Left ventricle myocardium superior (tissue), 1 donor: ENCODE measurements at places on chromosomes 4 and X. TPM values are rescaled to one million over a fixed set of nuclear protein-coding genes. Genes with fewer than 3 reads are reported as not detected.

EREG gene
- total RNA-seq, result 3.2 TPM

GAGE12J gene
- total RNA-seq, result not detected

GLOD5 gene
- not detected for total RNA-seq

MAGEA2B gene
- not detected for total RNA-seq

ELOVL6 gene
- 1.0 TPM for total RNA-seq

NAT8L gene
- total RNA-seq, result 0.82 TPM

IQCM gene
- not detected for total RNA-seq

MSMO1 gene
- total RNA-seq, result 6.9 TPM

TMEM192 gene
- total RNA-seq, result 17.8 TPM

TMSB15A gene
- total RNA-seq, result not detected

TNMD gene
- not detected for total RNA-seq

GRCh38 chr4:19910861-19911525 is 340.7 kb upstream of the SLIT2 start:
- no peak for DNase-seq

DNA sequence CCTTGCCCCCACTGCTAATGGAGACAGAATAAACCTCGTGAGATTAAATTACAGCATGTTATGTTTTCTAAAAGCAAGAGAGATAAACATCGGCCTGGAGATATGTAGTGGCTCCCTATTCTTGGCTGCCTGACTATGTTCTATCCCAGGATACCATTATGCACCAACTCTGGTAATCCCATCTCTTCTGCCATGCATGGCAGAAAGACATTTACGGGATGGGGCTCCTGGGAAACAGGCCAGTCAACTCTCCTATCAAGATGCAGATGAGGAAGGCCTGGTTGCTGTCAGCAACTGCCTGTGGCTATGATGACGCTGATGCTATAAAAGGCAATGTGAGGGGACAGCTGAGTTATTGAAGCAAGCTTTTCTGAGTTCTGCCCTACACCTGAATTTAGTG is 166.2 kb upstream of the VCX3A start:
- DNase-seq, result no peak

DNA sequence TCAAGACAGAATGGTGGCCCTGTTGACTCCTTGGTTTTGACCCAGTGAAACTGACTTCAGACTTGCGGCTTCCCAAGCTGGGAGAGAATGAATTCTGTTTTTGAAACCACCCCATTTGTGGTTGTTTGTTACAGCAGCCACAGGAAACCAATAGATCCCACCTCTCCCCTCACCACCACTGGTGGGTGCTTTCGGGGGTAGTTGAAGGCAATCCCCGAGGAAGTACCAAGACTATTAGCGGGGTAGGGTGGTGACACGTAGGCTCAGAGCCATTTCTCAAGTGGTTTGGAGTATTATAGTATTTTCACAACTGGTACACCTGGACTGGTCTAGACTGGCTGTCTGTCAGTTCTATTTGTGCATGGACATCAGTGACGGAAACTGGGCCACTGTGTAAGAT is 189.1 kb upstream of the RBPJ start:
- DNase-seq, result no peak

DNA sequence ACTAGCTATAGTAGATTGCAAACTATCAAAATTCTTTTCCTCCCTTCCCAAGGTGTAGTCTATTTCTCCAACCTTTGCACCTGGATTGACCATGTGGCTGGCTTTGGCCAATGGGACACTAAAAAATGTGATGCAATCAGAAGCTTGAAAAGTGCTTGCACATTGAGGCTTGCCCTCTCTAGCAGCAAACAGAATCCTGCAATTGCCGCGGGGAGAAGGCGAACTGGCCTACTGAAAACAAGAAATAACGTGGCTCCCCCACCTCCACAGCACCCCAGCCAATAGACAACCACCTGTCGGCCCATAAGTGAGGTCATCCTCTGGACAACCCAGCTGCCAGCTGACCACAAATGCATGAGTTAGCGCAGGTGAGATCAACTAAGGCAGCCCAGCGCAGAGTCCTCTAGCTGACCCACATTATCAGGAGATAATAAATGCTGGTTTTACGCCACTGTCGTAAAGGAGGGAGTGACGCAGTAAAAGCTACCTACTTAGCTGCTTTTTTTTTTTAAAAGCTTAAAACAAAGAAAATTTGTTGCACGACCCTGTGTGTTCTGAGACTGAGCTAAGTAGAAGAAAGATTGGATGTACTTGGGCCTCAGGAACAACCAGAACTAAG is 95.2 kb downstream of the GK start:
- no peak for DNase-seq

DNA sequence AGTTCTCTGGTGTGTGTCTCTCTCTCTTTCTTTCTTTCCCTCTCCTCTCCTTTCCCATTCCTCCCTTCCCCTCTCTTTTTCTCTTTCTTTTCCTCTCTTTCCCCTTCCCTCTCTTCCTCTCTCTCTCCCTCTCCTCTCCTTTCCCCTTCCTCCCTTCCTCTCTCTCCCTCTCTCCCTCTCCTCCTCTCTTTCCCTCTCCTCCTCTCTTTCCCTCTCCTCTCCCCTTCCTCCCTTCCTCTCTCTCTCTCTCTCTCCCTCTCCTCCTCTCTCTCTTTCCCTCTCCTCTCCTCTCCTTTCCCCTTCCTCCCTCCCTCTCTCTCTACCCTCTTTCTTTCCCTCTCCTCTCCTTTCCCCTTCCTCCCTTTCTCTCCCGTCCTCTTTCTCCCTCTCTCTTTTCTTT is 12.4 kb upstream of the EOLA1 start:
- no peak for DNase-seq

DNA sequence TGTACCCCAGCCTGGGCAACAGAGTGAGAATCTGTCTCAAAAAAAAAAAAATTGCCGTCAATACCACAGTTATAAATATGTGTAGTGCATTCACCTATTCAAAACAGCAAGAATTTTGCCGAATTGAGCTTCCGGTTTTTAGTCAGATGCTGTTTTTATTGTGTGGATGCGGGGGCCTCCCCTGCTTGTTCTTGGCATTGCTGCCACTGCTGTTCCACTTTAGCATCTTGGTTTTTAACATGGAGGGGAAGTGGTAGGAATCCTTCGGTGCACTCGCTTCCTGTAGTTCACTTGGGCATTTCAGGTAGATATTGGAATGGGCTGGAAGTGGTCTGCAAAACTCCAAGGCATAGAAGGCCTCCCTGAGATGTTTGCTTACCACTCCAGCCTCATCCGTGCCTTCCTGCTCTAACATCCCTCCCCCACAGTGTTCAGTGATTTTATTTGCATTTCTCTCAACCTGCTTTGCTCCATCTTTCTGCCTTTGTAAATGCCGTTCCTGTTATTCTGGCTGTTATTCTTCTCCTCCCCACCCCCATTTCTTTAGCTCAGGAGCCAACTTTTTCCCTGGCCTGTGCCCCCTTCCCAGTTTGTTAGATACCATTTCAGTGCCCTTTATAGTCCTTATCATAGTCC is 25.5 kb downstream of the MOB1B start:
- no peak for DNase-seq

DNA sequence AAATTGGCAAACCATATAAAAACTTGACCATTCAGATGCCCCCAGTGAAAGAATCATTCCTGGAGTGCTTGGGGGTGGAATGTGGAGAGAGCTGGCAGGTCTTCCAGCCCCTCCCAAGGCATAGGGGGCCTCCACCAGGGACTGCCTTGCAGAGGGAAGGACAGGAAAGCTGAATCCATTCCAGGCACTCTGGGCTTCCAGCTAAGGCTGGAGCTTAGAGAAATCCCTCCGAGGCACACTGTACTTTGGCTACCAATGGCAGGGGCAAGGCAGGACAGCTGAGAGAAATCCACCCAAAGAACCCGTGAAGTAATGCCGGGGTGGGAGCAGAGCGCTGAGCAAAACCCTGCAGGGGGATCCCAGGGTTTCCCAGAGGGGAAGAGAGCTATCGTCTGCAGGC is 4.0 kb downstream of the CENPU start:
- DNase-seq, result no peak

- no peak for DNase-seq
Observed at GRCh38 chrX:87961471-87961870, 443.9 kb downstream of the KLHL4 start.

DNA sequence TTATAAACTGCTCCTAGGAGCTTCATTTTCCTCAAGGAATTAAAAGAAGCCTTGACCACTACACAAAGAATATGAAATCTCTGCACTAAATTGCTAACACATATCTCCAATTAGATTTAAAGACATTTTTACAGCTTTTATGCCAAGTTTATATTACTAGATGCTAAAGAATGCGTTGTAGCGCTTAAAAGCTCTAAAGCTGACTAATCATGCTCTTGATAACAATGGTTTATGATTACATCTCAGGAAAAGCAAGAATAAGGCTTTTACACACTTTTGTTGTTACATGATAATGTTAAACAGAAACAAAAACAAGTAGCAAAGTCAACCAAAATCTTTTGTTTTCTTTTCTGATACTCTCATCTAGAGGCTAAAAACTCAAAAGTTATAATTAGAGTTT is 44.7 kb downstream of the SLC10A7 start:
- DNase-seq, result no peak

DNA sequence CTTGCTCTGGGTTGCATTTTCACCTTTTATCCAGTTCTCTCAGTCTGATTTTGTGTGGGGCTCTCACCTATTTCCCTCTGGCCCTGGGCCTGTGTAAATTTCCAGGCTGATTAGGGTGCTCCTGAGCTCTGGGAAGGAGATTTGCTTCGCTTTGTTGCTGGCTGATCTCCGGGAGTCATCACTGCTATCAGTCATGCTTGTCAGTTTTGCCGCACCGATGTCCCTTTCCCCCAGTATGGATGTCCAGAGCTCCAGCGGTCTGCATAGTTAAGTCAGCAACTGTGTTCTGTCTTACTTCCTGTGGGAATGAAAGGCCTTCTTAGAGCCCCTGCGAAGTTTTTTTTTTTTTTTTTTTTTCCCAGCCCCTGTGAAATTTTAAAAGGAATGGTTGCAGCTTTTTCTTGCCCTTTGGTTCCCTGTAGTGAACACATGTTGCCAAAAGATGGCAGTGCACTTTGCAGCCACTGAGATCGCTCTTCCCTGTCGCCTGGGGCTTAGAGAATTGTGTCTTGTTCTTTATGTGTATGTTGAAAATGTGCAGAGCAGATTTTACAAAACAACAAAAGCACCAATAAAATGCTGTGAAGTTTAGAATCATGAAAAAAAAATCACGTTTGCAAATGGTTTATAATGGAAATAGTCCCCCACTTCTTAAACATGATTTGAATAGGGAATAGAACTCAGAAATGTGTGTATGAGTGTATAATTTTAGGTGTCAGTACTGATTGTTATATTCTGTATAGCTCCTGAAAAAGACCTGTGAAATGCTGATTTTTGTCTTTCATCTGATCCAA is 109.1 kb upstream of the SLC4A4 start:
- DNase-seq, result no peak

DNA sequence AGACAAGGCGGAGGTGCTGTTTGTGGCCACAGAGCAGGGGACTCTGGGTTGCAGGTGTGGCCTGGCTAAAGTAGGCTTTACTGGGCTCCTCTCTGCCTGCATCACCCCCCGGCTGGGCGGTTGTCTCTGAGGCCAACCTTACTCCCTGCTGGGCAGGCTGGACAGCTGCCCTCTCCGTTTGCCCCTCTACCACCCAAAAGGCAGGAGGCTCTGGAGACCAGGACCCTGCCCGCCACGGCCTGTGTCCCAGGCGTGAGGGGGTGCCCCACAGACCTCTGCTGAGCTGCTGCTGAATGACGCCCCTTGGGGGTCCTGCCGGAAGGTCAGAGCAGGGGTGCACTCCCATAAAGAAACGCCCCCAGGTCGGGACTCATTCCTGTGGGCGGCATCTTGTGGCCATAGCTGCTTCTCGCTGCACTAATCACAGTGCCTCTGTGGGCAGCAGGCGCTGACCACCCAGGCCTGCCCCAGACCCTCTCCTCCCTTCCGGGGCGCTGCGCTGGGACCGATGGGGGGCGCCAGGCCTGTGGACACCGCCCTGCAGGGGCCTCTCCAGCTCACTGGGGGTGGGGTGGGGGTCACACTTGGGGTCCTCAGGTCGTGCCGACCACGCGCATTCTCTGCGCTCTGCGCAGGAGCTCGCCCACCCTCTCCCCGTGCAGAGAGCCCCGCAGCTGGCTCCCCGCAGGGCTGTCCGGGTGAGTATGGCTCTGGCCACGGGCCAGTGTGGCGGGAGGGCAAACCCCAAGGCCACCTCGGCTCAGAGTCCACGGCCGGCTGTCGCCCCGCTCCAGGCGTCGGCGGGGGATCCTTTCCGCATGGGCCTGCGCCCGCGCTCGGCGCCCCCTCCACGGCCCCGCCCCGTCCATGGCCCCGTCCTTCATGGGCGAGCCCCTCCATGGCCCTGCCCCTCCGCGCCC is 920 bp downstream of the HTT-AS start:
- peak; percentile 45 for DNase-seq

- DNase-seq, result no peak
Observed at GRCh38 chrX:126695375-126695896, 124.1 kb upstream of the PRR32 start.

GRCh38 chrX:16160729-16161128 is 6.6 kb upstream of the MAGEB17 start:
- no peak for DNase-seq

DNA sequence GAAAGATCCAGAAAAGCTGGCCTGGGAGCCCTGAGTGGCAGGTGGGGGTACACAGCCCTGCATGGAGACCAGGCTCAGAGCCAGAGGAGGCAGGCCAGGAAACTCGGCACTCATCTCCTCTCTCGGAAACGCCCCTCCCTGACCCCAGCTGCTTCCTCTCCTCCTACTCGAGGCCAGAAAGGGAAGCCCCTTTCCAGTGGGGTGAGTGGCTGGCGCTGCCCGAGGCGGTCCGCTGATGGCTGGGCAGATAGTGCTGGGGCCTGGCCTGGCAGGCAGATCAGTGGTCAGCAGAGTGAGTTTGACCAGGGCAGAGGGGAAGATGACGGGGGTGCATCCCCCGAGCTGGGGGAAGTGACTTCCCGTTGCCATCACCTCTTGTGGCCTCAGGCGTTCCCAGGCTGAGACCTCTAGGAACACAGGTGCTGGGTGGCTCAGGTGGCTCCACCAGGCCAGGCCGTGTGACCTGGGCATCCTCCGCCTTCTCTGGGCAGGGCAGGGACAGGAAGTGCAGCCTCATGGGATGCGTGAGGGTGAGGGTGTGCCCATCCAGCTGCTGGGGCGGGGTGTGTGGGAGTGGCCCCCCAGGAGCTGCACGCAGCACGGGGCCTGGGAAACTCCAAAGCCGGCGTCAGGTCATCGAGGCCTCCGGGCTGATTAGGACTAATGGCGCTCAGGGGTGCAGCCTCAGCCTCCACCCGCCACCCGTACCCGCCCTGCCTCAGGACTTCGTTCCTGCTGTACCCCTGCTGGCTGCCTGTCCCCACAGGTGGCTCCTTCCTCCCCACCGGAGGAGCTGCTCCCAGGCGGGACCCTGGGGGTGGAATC is 5.7 kb downstream of the SH3BP2 start:
- DNase-seq, result peak; percentile 83

- DNase-seq, result no peak
Observed at GRCh38 chr4:22877486-22878052, 184.8 kb downstream of the GBA3 start.
